ENCODE measurements at places on chromosomes 16 and 17. TPM values are rescaled to one million over a fixed set of nuclear protein-coding genes. Genes with fewer than 3 reads are reported as not detected.
A peak's percentile ranks its signal among the peaks of the same experiment; 100 is the strongest.

FOXL1 gene
- polyA plus RNA-seq = 0.03 TPM

HIGD1B gene
- polyA plus RNA-seq = 1.7 TPM

IL34 gene
- polyA plus RNA-seq = 82.3 TPM

C17orf100 gene
- polyA plus RNA-seq = 4.7 TPM

BRCA1 gene
- 2.7 TPM for polyA plus RNA-seq

RAB11FIP4 gene
- polyA plus RNA-seq = 8.9 TPM

KRTAP3-1 gene
- polyA plus RNA-seq = not detected

ACSM3 gene
- 4.2 TPM for polyA plus RNA-seq

CEP20 gene
- polyA plus RNA-seq = 14.7 TPM

TMEM98 gene
- polyA plus RNA-seq = 5.7 TPM

SHCBP1 gene
- 1.7 TPM for polyA plus RNA-seq

TEX2 gene
- polyA plus RNA-seq = 3.9 TPM

TBC1D3I gene
- 0.17 TPM for polyA plus RNA-seq

IRX3 gene
- polyA plus RNA-seq = not detected

GCGR gene
- 0.15 TPM for polyA plus RNA-seq

HASPIN gene
- 2.5 TPM for polyA plus RNA-seq

DNA sequence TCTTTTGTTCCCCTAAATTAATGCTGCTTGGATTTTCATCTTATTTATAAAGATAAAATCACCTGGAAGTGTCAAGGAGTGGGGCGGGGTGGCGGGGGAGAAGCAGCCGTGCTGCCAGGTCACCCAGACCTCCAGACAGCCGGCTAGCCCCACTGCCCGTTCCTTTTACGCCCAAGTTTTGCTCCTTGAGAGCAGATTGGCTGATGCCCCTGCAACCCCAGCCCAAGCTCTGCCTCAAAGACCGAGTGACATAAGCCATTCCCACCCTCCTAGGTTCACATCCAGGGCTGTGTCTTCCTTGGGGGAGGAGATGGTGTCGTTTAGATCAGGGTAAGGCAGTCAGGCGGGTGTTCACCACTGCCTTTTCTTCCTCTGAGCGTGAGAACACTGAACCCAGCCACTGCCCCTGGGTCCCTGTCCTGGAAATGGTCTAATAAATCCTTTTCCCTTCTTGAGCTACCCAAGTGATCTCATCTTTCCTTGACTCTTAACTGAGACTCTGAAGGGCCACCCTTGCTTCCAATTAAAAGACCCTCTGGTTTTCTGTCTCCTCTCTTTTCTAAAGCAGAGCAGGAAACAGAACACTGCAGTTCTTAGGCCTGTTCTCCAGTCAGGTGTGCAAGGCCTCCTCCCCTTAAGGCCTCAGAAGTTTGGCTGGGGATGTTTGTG lies 5.7 kb downstream of the PDF start:
- peak; percentile 40 for DNase-seq

DNA sequence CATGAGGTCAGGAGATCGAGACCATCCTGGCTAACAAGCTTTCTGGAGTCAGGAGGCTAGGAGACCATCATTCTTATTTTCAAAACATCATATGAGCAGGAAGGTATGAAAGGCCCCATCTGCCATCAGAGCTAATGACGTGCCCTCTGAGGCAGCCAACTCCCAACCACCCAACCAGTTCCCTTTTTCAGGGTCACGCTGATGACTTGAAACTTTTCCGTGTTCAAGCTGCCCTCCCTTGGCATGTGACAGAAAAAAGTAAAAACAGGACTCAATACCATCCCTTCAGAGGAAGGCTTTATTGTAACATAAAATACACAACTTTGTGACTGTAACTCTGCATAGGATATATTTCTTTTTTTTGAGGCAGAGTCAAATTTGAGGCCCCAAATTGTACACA lies 4.6 kb upstream of the GHDC start:
- DNase-seq = peak; percentile 83

GRCh38 chr17:80319999-80320344 lies 59.3 kb downstream of the RNF213 start:
- no peak for DNase-seq

DNA sequence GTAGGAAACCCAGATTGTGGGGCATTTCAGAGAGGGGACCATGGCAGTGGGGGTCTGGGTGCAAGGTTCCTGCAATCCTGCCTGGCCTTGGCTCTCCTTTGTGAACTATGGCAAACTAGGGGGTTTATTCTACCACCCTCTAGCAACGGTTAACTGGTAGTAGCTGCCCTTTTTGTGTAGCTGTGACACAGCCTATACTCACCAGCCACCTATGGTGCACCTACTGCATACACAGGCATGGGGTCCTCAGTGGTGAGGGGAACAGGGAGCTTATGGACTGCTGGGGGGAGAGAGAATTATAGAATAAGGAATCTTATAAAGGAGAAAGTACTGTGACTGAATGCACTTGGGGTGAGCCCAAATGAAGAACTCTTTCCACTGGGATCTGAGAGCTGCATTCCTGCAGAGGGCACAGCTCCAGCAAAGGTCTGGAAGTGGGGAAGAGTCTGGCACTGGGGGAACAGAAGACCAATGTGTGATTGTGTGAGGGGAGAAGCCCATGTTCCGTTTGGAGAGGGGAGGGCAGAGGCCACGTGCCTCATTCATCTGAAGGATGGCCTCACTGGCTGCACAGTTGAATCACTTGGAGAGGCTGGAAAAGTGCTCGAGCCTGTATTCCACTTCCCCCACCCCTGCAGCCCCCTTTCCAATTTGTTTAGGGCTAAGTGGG lies 2.1 kb downstream of the MT1X start:
- no peak for DNase-seq

DNA sequence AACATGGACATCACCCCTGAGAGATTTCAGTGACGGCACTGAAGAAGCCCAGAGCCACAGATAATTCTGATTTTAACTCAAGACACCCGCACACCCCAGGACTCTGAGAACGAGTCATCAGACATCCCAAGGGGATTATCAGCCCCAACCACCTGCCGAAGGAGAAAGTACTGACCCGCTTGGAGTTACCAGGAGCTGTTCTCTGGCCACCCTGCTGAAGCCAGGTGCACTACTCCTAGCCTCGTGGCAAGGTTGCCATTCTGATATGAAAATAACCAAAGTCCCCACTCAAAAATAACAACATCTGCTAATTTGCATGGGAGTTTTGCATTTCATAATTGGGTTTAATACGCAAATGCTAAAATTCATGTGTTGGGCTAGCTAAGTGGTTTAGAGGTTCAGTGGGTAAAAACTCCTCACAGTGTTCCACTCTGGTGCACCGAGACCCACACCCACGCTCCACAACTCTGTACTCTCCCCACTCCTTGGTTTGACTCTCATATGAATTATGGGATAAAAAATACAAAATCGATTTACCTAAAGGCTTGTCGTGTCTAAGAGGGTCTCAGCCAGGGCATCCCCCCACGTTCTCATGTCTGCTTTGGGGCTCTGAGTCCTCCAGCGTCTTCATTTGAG lies 143.0 kb upstream of the NOL11 start:
- DNase-seq = no peak

GRCh38 chr17:57466521-57466920 lies 210.2 kb downstream of the MSI2 start:
- no peak for DNase-seq

DNA sequence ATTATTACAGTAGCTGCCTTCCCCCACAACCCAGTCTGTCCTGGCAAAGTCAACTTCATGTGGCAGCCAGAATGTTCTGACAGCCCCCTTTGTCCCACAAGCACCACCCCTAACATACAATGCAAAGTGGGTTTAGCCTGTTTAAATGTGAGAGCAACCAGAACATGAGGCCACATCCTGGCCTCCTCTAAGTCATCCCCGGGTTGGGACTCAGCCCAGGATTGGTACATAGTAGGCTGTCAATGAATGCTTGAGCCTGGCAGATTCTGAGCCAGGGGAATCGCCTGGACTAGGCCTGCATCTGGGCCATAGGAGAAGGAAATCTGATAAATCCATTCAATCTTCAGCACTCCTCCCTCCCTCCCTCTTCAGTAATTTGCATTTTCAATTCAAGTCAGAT lies 4.3 kb upstream of the ITGA3 start:
- no peak for DNase-seq

DNA sequence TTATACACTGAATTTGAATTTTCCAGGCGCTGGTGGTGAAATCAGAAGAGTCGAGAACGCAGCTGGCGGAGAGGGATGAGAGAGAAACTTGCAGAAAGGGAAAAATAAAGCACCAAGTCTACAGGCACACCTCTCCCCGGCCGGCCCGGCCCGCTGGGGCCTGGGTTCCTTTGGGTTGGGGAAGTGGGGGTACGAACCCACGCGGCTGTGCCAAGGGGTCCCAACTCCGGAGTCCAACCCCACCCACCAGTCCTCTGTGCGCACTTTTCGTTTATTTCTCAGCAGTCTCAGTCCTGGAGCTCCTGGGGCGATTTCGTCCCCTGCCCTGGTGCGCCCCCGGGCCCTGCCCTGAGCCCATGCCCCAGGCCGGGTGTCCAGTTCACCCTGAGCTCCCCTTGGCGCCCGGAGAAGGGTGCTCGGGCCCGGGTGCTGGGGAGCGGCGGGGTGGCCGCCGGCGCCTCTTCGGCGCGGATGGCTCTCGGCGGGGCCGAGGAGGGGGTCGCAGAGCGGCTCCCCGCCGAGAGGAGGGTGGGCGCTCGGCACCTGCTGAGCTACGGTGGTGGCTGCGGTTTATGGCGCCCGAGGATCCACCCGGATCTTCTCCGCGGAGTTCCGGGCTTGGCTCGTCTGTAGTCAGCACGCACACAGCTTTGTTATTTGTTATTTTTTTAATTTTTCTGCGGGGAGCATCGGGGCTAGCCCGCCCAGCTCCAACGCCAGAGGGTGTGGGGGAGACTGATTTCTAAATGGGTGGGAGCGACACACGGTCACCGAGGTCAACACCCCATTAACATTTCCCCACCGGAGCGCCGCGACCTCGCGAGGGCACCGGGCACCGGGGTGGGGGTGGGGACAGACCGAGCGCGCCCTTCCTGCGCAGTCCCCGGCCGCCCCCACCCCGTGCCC lies 15.7 kb upstream of the CBX8 start:
- DNase-seq = no peak

- peak; percentile 94 for DNase-seq
Observed at GRCh38 chr17:78130437-78131101, at the start of gene TMC8. TSS of gene TMC8 (plus strand) at chr17:78130771. CDS start at chr17:78131589, 818 bp downstream.

- DNase-seq = no peak
Observed at GRCh38 chr17:76462556-76463290, 4.7 kb upstream of the AANAT start.

DNA sequence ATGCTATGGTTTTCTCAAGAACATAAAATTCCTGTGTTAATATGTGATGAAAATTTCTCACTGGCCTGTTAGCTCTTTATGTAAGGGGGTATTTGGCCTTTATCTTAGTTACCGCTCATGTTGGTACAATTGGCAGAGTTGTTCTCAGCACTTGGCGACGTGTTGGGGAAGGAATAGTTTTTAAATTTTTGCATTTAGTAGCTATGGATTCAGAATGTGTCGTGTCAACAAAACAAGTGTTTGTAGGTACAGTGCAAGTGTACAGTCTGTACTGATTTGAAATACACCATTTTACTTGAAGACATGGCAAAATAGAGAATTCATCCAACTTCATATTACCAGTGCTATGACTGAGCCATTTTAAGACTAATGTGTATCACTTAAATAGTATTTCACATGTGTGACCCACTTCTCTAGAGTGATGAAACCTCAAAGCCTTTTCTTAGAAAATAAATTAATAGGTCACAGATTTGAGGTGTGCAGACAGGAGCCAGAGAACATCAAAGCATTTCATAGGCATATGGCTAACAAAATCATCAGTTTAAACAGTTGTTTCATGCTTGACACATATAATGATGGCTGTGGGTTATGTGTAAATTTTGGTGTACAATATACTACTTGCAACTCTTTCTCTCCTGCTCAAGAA lies 150.8 kb downstream of the PHKB start:
- no peak for DNase-seq

- DNase-seq = peak; percentile 90
Observed at GRCh38 chr16:28491230-28491969, 474 bp downstream of the CLN3 start.

- peak; percentile 71 for DNase-seq
Observed at GRCh38 chr16:49462989-49463371, 89.4 kb downstream of the C16orf78 start.

- no peak for DNase-seq
Observed at GRCh38 chr17:8459107-8459506, 23.4 kb downstream of the NDEL1 start.

GRCh38 chr17:5797447-5798050 lies 213.2 kb upstream of the NLRP1 start:
- DNase-seq = no peak

DNA sequence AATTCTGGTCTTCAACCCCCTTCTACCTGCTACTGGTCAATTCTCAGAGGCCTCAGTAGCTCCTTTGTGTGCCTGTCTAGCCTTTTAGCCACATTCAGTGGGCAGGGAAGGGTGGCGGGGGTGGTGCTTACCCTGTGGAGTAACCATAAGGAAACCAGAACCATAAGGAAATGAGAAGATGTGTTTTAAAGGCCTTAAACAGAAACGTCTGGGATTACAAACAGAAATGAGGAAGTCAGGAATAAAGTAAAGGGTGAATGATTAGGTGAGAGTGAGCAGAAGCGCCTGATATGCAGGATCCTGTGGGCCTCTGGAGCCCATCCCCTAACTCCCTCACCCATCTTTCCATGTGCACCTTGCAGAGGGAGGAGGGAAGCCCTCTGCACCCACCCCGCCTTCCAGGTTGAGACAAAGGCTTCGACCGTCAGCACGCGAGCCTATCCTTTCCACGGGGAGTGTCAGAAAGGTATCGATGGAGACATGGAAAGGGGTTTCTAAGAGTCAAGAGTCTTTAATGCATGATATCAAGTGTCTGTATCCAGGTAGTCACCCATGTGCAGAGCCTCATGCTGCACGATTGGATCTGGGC lies 20.4 kb downstream of the KIAA0513 start:
- no peak for DNase-seq

DNA sequence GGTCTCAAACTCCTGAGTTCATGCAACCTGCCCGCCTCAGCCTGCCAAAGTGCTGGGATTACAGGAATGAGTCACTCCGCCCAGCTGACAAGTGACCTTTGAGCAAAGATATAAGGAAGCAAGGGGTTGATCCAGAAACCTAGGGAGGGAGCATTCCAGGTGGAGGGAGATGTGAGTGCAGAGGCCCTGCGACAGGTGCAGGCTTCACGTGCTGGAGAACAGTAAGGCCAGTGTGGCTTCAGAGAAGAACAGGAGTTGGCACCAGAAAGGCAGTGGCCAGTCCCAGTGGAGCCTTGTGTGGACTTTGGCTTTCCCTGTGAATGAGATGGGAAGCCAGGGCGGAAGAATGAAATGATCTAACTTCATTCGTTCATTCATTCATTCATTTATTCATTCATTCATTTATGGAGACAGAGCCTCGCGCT lies 73.6 kb upstream of the HAS3 start:
- no peak for DNase-seq

GRCh38 chr17:17361543-17361866 lies 58.3 kb downstream of the NT5M start:
- peak; percentile 10 for DNase-seq

- DNase-seq = no peak
Observed at GRCh38 chr16:59684911-59685310, 950.8 kb upstream of the GOT2 start.

DNA sequence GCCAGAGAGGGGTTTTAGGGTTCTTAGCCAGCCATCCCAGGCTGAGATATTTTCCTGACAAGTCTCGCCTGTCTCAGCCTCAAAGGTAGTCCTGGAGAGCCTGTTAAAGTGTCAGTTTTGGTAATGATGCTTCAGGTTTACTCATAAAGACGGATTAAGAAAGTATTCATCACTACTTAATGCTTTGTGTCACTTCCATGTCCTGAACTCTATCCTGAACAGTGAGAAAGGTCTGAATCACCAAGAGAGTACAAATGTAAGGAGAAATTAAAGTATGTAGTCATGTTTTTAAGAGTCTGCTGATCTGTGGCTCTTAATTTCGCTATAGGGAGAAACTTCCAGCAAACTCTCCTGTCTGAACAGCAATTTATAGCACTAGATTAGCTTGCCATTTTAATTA lies 14.0 kb downstream of the RPGRIP1L start:
- no peak for DNase-seq

- DNase-seq = no peak
Observed at GRCh38 chr16:19844945-19845641, 39.6 kb downstream of the GPRC5B start.

Measured in spleen (tissue), 13 donors.